Right renal cortex interstitium (tissue), 3 donors: ENCODE measurements at places on chromosomes 7 and 10. TPM values are rescaled to one million over a fixed set of nuclear protein-coding genes. Genes with fewer than 3 reads are reported as not detected.

The ZNF138 gene
- polyA plus RNA-seq: 23.2 TPM

DNA sequence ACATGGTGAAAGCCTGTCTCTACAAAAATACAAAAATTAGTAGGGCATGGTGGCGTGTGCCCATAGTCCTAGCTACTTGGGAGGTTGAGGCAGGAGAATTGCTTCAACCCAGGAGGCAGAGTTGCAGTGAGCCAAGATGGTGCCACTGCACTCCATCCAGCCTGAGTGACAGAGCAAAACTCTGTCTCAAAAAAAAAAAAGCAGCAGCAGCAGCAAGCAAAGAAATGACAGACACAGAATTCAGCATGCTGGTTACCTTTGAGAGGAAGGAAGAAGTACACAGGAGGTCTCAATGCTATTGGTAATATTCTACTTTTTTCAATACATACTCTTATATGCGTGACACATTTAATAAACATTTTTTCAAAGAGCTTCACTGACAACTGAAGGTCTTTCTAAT is 81.3 kb downstream of the ZFAND4 start:
- no peak for DNase-seq

- DNase-seq: no peak
Measured at GRCh38 chr7:57216340-57216739, 84.1 kb upstream of the ZNF479 start.

The ACADSB gene
- 25.9 TPM for polyA plus RNA-seq

DNA sequence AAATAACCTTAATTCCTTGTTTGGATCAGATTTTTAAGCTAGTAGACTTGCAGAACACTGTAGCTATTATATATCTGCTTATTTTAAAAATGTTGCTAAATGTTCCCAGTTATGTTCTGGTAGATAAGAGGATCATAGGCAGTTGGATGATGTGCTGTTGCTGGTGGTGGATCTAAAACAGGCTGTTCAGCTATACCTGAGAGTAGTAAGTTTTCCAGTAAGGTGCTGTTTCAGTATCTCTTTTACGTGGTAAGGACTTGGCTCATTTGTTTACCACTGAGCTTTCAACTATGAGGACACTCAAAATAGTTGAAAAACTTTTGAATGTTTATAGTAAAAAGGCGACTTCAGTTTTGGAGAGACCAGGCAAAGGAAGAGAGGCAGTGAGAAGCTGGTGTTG is 180.9 kb downstream of the CDK14 start:
- no peak for DNase-seq

GRCh38 chr10:122454603-122455080 is at the start of gene ARMS2:
ARMS2 (plus strand) TSS chr10:122454653; CDS start chr10:122454728, 75 bp downstream.
- DNase-seq: no peak

The LRRC18 gene
- 0.17 TPM for polyA plus RNA-seq

DNA sequence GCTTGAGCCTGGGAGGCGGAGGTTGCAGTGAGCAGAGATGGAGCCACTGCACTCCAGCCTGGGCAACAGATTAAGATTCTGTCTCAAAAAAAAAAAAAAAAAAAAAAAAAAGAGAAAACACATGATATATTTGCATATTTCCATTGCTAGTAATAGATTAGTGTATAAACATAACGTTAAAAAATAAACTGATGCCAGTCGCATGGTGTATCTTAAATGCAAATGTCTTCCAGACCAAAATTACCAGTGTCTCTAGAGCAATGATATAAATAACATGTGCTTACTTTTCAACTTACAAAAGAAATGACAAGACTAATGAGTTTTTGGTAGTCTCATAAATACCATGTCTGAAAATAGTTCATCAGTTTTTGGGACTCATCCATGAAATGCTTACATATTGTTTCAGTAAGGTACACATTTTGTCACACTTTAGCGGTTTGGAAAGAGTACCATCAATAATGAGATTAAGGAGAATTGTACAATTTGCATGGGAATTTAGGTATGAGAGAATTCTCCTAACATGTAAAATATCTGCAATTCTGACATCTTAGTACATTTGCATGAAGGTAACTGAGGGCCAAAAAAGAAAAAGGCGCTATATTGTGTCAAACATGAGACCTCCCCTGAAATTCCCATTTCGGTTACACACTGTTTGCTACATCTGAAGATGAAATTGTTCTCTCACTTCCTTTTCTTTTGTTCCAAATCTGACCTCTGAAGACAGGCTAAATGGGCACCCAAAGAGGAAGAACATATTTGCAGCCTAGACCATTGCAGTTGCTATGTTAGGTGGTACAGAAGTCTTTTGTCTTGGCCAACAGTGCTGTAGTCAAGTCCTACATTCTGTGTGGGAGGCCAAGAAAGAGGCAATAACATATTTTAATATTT is 51.5 kb upstream of the PIP4K2A start:
- no peak for DNase-seq

The RBP3 gene
- polyA plus RNA-seq: 0.15 TPM

GRCh38 chr7:129906700-129907099 is 46.1 kb downstream of the UBE2H start:
- no peak for DNase-seq
